Fibroblast of skin of scalp (primary cell): ENCODE measurements at places on chromosomes 11 and 22.
A peak's percentile ranks its signal among the peaks of the same experiment; 100 is the strongest.

- peak; percentile 77 for DNase-seq
These were observed 12.1 kb downstream of the PLAAT5 start for GRCh38 chr11:63478896-63479295.

DNA sequence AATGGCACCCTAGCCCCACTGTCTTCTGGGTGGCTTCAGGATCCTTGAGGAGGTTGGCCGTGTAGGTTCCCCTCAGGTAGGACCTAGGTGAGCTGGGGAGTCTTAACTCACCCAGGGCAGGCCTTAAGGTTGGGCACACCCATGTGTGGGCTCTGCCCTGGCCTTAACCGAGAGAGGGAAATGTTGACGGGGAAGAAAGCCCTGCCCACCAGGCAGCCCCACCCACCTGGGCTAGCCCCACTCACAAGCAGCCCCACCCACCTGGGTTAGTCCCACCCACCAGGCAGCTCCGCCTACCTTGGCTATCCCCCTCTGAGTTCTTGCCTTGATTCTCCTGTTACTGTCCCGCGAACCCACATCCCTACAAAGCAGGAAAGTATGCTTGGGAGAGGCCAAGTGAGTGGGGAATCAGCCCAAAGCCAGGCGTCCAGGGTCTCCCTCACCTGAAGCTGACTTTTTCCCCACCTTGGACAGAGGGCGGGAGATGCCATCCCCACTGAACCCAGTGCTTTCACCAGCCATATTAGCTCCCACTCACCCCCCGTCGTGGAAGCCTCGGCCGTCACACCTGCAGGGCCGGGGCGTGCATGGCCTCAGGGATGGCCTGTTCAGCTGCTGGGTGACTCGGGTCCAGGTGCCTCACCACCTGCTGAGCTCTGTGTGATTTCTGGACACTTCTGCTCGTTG is at the start of gene MYEOV:
TSS of gene MYEOV (plus strand) at position 337 of the 687 bp plus-strand sequence. CDS start 1,200 bp downstream, outside the sequence.
- DNase-seq = peak; percentile 30

GRCh38 chr11:1078191-1078601 is 3.5 kb downstream of the MUC2 start:
- no peak for DNase-seq

DNA sequence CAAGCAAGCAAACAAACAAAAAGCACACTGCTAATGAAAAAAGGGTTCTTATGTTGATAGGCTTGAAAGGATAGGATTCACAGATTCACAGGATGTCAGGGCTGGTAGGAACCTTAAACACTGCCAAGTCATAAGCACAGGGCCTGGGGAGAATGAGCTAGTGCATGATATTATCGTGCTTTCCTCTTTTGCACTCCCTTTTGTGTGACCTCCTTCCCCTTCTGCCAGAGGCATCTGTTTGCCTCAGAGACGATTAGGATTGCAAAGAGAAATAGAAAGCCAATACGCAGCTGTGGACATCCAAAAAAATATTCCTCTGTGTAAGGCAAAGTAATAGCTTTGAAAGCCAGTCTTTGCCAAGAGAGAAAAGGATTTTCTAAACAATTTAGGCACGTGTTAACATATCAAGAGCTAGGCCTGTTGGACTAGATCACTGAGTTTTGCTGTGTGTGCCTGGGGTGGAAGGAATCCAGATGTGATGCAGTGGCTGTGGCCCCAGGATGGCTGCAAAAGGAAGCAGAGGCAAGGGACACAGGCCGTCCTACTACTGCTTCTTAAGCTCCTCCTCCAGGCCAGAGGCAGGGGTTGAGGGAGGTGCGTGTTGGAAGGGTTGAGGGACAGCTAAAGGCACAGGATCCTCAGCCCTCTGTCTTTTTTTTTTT is 30.6 kb downstream of the MCHR1 start:
- DNase-seq = no peak

DNA sequence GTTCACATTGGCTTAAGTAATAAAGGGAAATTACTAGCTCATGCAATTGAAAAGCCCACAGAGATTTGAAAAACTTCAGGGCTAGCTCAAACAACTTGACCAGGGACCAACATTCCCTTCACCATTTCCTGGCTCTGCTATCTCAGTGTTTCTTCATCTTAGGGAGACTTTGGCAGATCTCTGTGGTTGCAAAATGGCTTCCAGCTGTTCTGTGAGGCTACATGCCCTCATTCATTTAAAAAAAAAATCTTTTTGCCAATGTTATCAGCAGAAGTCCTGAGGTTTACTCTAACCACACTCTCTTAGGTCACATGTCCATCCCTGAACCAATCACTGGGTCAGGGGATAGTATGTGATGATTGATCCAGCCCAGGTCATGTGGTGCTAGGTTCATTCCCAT is 13.9 kb upstream of the RASSF10 start:
- DNase-seq = no peak

GRCh38 chr11:123536690-123537437 is 106.8 kb downstream of the GRAMD1B start:
- DNase-seq = no peak

GRCh38 chr11:69915151-69915500 is 95.9 kb upstream of the FGF3 start:
- peak; percentile 27 for DNase-seq

DNA sequence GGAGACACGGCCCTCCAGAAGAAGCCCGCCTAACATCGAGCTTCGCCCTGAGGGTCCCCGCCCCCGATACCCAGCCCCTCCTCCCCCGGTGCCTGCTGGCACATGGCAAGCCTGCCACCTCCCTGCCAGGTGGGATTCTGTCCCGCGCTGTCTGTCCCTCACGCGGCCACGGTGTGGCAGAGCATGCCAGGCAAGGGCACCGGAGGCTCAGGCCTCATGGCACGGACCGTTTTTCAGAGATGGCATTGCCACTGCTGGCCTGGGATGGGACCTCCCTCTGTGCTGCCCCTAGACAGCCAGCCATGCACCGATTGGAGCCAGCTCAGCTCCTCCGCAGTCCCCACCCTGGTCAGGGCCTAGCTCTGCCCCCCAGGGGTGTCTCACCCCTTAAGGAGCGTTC is 19.4 kb downstream of the MRPL23 start:
- no peak for DNase-seq

DNA sequence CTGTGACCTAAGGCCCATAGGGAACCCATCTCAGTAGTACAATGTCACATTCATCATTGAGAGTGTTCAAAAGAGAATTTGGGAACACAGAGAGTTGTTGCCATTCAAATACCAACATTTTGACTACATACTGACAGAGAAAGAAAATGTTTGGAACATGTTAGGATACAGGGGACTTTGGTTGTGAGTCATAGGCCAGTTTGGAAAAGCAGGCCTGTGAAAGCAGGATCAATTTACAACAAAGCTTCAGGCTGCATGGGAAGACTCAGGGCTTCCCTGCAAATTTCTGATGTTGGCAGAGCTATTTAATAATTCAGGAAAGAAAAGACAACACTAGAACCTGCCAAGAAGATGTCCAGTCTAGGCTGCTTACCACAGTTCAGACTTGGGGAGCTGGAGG is 374 bp downstream of the NLRP10 start:
- DNase-seq = peak; percentile 76

DNA sequence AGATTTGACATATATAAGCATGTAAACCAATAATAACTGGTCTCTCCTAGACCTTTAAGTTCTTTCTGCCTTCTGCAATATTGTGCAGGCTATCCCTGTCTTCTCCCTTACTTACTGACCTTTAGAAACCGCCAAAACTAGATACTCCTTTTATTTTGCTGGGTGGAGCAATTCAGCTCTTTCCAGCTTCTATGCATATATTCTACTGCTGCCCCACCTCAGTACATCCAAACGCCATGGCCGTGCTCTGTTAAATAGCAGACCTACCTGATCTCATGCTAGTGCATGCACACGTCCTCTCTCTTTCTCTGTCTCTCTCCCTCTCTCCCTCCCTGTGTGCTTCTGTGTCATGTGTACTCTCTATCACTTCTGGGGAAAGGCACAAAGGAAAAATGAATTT is 76.7 kb upstream of the CAPRIN1 start:
- DNase-seq = no peak

DNA sequence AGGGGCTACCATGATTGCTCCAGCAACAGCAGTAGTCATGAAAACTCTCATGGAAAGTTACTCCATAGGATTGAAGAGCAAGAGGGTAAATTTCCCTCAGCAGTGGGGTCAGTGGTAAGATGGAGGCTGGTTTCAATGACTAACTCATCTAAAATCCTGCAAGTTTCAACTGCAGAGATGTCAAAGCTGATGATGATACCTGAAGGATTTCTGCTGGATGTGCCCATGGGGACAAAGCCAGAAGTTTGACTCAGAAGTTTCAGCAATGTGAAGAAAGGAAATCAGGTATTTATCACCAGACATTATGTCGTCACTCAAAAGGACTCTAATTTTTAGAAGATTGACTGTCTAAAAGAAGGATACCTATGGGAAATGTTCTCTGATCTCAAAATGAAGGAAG is 29.1 kb downstream of the RAB38 start:
- no peak for DNase-seq

GRCh38 chr22:38347181-38347943 is 30.1 kb upstream of the CSNK1E start:
- DNase-seq = no peak

DNA sequence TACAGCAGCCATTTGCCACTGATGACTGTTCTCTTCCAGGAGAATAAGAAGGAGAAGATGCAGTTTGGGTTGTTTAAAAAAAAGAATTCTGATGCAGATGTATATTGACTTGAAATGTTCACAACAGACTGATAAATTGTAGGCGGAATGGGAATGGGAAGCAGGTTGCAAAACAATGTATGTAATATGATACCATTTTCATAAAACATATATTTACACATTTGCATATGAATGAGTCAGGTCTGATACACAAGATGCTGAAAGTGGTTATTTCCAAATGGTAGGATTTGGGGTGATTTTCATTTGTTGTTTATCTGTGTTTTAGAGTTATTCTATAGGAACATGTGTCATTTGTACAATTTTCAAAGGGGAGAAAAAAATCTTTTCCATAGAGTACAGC is 9.0 kb upstream of the RCN1 start:
- no peak for DNase-seq

GRCh38 chr11:133948711-133949110 is 8.1 kb downstream of the IGSF9B start:
- no peak for DNase-seq

DNA sequence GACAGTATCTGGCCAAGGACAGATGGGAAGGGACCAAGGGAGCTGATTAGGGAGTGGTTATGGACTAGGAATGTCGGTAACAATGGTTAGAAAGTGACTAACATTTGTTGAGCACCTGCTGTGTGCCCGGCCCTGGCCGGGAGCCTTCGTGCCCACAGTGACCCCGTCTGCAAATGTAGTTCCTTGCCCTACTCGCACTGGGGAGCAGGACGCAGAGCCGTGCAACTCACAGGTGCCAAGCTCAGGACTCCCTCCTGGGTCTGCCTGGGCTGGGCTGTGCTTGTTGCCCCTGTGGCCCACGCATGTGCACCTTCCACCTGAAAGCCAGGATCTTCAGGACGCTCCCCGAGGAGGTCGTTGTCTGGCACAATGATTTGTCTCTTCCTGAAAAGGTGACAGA is 56.7 kb upstream of the PPP6R3 start:
- no peak for DNase-seq

DNA sequence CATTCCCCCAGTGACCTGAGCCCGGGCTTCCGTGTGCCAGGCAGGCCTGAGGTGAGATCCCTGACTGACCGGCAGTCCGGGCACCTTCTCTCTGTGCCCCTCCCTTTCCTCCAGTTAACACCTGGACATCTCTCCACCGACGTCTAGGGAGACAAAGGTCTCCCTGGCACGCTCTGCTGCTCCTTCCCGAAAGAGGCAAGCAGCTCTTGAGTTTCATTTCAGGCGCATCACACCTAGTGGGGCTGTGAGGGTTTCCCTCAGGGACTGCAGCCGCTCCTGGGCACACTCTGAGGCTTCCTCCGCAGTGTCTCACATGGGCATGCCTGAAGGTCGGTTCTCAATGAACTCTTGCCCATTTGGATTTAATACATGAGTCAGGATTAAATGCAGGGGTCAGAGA is 322.7 kb downstream of the CTTN start:
- DNase-seq = no peak

DNA sequence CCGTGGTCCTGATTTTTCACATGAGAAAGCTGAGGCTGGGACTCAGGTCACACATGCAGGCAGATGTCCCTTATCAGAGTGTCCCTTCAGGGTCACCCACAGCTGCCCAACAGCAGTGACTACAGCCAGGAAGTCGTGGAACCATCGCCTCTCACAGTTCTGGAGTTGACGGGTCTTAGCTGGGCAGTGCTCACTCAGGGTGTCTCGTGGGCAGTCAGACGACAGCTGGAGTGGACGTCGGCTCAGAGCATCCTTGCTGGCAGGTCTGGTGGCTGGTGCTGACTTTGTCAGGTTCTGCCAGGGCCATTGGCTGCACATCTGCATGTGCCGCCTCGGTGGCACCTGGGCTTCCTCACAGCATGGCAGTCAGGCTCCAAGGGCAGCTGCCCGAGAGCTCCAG is 35.6 kb upstream of the TH start:
- no peak for DNase-seq

DNA sequence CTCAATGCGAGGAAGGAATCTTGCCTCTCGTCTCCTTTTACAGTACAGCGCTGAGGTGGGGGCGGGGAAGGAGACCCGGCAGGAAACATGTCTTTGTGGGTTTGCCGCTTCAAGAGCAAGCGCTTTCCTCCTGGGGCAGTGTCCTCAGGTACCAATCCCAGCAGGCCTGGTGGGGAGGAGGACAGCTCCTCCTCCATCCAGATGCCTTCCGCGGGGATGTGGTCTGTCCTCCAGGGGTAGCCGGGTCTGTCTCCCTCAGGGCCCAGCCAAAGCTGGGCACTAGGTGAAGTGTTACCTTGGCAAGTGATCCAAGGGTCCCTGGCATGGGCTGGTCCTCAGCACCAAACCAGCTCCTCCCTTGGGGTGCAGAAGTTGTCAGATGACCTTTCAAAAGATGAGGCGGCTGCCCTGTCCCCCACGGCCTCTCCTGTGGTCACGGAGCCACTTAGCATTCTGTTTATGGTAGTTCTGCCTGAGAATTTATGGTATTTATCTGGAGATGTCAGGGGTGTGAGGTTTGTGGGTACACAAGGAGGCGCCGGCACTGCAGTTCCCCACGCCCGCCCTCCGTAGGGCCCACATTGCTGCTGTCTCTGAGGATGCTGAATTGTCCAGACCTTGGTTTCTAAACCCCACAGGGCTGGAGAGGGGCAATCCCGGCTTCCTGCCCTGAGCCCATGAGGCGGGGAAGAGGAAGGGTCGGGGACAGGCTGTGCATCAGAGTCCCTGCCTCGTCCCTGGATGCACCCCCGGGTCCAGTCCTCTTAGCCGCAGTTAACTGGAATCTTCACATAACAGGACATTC is 93.5 kb upstream of the ANO1 start:
- no peak for DNase-seq

- DNase-seq = no peak
These were observed 654.2 kb downstream of the OPCML start for GRCh38 chr11:132878111-132878510.
